Islet precursor cell (in vitro differentiated cells): ENCODE measurements at places on chromosomes 11 and 22.
A peak's percentile ranks its signal among the peaks of the same experiment; 100 is the strongest.

DNA sequence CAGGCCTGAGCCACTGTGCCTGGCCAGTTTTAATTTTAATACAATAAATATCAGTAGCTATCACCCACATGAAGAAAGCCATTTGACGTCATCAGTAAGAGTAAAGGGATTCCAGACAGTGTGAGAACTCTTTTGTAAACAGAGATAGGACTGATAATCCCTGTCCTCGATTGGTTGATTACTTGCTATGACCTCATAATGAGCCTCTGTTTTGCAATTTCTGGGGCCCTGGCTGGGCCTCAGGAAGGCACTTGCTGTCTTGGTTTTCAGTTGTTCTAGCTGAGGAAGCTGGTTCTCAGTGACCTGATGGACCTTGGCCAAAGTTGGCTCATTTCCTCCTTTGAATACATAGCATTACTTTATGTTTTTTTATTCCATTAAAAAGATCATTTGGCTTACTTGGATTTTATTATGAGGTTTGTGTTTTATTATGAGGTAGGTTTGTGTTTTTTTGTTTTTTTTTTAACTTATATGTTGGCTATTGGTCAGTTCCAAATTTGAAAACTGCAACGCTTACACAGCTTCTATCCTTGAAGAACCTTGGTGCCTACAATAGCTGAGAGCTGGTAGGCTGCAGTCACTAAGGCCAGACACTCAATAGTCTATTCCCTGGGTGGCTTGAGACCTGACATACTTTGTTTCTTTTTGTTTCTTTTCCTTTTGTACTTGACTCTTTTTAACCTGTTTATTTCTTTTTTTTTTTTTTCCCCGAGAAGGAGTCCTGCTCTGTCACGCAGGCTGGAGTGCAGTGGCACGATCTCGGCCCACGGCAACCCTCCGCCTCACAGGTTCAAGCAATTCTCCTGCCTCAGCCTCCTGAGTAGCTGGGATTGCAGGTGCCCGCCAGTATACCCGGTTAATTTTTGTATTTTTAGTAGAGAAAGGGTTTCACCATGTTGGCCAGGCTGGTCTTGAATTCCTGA is 20.0 kb downstream of the MARK2 start:
- no peak for DNase-seq

DNA sequence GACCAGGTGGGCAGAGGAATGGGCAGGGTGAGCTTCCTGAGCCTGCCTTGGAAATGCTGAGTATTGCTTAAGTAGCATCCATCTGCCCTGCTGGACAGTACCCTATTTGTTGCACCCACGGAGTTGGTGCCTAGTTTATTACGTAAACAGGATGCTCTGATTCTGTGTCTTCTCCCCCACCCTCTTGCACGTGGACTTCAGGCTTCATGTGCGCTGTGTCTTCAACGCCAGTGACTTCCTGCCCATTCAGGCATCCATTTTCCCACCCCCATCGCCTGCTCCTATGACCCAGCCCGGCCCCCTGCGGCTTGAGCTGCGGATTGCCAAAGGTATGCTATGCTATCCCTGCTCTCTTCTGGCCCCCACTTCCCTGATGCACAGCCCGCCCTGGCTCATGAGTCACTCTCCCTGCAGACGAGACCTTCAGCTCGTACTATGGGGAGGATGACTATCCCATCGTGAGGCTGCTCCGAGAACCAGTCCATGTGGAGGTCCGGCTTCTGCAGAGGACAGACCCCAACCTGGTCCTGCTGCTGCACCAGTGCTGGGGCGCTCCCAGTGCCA is 5.7 kb downstream of the ZP1 start:
- DNase-seq = peak; percentile 74

DNA sequence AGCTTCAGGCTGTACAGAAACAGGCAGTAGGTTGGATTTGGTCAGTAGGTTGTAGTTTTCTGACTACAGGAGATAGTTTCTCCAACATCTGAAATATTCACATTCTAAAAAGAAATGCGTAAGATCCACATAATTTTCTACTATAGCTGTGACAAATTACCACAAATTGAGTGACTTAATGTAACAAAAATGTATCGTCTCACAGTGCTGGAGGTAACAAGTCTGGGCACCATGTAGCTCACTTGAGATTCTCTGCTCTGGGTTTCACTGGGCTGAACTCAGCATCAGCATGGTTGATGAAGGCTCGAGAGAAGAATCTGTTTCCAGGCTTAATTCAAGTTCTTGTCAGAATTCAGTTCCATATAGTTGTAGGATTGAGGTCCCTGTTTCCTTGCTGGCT is 350.9 kb upstream of the CCDC179 start:
- DNase-seq = no peak

DNA sequence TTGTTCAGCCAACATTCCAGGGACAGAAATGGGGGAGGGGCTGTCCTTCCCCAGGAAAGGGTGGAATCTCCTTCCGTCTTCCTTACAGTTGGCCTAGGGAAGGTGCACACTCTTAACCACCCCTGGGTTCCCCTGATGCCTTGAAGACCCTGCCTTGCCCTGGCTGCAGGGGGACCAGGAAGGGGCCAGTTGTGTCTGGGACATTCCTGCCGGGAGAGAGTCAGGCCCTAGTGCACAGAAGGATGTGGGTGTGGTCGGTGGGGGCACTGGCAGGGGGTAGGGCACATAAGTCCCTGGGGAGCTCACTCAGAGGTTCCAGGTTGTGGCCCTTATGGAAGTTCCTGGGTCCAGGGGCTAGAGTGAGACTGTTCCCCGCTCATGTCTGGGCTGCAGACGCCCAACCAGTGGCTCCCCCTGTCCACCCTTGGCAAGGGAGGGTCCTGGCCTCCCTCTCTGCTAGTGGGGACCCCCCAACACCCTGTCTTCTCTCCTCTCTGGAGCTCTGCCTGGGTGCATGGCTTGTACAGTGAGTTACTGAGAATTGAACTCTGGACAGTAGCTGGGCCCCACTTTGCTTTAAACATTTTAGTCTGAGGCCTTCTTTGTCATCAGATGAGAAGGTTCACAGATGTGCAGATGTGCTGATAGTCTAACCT is 2.0 kb upstream of the APOBEC3A start:
- peak; percentile 25 for DNase-seq

GRCh38 chr11:59560290-59560701 is 49.0 kb downstream of the OR4D9 start:
- DNase-seq = peak; percentile 91

GRCh38 chr11:96241331-96241841 is 101.6 kb downstream of the MAML2 start:
- no peak for DNase-seq

GRCh38 chr11:67307545-67308001 is 4.2 kb downstream of the SSH3 start:
- DNase-seq = peak; percentile 46

DNA sequence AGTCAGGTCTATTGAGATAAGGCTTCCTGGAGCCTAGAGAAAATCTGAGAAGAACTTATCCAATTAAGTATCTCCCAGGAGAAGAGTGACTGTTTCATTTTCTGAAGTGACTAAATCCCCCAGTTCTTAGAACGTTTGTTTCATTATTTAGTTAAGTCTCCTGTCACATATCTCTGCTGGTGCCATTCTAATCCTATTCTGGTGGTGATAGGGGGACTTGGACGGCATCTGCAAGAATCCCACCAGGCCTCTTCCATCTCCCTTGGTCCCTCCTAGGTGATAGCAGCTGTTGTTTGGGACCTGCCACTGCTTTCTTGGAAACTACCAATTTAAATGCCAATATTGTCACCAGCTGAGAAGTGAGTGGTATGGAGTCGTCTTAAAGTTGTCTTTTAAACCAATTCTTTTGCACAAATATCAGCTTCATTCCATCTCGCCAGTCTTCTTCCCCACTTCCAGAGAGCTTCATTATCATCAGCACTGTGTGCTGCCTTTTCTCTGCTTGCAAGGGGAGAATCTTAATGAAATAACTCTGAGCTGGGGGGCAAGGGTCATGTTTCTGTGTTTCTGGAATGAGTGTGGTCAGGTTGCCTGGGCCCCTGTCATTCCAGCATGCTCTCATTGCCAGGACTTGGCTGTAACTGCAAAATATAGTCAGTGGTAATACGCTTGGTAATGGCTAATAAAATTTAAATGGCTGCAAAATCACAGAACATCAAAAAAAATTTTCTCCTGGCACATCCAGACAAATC is 104.8 kb downstream of the LDLRAD3 start:
- peak; percentile 65 for DNase-seq

GRCh38 chr11:134571301-134571700 is 159.3 kb upstream of the B3GAT1 start:
- peak; percentile 42 for DNase-seq

DNA sequence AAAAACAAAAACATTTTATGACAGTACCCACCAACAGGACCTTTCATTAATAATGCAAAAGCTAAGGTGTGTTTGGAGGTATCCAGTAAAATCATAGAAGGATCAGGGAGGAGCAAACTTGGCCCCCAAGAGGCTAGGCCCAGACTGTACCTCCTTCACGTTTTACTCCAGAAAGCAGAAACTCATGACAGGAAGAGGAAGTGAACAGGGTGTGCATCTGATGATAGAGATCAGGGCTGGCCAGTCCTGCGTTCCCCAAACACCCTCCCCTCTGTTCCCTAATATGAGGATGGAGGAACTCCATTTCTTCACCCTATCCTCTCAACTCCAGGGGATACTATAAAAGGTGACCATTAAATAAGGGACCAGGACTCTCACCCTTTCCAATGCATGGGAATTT is 10.2 kb upstream of the MS4A12 start:
- DNase-seq = no peak

GRCh38 chr11:43401252-43401651 is 42.5 kb downstream of the TTC17 start:
- DNase-seq = no peak

GRCh38 chr11:21401496-21401895 is 732.1 kb downstream of the NELL1 start:
- no peak for DNase-seq

DNA sequence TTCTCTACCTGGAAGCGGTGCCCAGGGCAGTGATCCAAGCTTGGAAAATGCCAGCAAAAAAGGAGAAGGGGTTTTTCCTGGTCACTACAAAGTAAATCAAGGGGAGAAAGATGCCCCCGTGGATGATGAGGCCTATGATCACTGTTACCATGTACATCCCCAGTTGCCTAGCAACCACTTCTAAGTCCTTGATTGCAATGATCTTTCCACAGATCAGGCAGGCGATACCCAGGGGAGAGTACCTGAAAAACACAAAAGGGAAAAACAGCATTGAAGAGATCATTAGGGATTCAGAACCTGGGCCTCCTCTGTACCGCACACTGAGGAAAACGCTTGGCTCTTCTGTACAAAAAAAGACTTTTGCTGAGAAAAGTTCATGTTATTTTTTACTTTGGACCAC is 127.1 kb downstream of the SLC1A2 start:
- no peak for DNase-seq

DNA sequence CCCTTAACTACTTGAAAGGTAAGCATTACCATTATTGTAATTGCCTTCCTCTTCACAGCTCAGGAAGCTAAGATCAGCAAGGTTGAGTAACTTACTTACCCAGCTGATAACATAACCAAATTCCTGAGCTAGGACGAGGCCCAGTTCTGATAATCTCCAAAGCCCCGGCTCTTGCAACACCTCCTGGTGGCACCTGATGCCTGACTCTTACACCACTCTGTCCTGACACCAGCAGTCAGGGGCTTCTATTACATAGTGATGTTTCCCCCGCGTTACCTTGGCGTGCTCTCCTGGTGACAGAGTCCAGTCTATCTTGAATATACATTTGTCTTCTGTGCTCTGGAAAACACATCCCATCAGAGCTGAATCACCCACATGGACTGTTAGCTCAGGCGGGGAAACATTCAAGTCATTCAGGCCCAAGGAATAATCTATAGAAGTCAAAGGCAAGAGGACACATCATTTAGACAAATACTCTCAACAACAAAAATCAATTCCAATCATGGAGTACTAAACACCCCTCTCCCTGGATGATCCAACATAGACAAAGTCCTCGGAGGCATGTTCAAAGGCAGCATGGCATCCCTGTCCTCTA is 12.6 kb downstream of the JAML start:
- peak; percentile 55 for DNase-seq

DNA sequence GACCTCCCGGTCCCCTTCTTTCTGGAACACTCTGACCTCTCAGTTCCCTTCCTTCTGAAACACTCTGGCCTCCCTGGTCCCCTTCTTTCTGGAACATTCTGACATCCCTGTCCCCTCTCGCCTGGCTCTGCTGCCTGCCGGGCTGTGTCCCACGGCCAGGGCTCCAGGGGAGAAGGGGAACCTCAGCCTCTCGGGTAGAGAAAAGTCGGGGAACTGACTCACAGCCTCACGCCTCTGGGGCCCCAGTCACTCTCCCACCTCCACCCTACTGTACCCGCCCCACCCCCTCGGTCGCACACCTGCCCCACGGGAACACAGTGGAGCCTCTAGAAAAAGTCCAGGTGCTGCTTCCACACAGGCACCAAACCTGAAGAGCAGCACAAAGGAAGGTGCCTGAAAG is 93.3 kb downstream of the BRD1 start:
- DNase-seq = no peak

- DNase-seq = peak; percentile 81
Measured at GRCh38 chr11:27464289-27464696, 8.3 kb downstream of the LGR4 start.

GRCh38 chr11:8886322-8886721 is 24.7 kb upstream of the AKIP1 start:
- no peak for DNase-seq

GRCh38 chr22:45645150-45645525 is 26.5 kb upstream of the ATXN10 start:
- no peak for DNase-seq

GRCh38 chr11:38182126-38182866 is 1584.3 kb upstream of the RAG2 start:
- no peak for DNase-seq

DNA sequence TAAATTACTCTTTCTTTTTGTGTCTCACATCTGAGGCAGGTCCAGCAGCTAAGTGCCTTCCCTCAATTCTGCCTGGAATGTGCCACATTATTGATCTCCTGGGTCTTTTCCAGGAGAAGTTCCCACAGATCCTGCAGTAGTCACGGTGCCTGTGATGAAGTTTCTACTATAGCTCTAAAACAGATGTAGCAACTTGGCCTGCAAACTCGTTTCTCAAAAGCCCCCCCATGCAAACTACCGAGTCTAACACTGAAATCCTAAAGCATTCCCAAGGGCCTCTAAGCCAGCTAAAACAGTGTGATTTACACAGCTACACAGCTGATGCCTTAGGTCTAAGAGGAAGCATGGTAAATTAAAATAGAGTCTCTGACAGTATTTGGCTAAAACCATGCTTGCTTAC is 54.3 kb downstream of the DDI1 start:
- DNase-seq = no peak

DNA sequence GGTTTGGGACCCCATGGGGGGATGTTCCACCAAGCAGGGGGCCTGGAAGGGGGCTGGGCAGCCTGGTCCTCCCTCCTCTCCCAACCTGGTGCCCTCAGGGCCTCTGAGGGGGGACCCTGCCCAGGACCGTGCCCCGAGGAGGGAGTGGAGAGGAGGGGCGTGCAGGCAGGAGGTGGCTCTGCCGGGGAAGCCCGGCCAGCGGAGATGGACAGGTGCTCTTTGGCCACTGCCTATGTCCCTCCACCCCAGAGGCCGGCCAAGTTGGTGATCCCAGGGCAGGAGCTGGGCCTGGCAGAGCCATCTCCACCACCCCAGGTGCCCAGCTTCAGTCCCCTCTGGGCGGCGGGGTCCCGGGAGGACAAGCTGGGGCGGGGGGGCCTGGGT is 2.4 kb downstream of the MUC2 start:
- DNase-seq = no peak
